ENCODE measurements at places on chromosomes 3 and 15. TPM values are rescaled to one million over a fixed set of nuclear protein-coding genes. Genes with fewer than 3 reads are reported as not detected.

DNA sequence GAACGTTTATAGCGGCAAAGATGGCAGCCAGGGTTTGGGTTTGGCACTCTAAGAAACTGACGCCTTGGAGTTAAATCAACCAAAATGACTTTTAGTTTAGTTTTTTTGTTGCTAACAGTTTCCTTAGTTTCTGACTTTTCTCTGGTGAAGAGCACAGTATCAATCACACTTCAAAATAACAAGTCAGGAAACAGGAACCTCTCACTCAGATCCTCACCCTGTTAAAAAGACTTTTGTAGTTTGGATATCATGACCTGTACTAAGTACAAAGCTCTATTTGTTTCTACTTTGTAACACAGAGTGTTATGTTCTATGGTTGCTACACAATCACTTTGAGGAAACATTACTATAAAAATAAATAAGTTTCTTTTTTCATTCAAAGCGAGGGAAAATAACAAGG is 51.1 kb downstream of the ATP10A start:
- no peak for DNase-seq

DNA sequence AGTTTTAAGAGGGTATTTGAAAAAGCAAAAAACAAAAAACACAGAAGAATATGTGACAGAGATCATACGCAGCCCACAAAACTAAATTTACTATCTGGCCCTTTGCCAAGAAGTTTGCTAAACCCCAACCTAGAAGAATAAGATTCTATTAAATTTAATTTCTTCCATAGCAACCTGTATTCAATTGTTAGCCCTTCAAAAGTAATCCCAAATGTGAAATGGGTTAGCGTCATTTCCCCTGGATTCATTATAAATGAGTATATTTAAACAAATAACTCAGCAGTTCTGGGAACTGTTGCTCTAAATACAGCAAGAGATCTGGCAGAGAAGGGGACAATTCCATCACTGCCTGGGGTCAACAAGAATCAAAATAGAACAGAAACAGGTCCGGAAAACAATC is 56.8 kb downstream of the CERS3 start:
- no peak for DNase-seq

DNA sequence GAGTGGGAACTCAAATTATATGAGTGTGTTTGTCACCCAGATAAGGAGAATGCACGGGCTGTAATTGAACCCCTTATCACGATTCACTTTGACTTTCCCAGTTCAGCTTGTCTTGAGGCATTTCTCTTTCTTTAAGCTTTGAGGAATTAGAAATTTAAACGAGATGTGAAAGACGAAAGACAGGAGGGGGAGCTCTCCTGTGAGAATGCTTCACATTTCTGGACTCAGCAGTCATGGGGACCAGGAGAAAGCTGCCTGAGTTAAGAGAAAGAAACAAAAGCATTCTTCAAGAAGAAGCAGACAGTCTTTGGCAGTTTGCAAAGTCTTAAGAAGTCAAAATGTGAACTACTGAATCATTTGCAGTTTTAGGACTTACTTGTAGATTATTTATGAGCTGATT is 205.6 kb downstream of the NECTIN3 start:
- no peak for DNase-seq

- no peak for DNase-seq
Measured at GRCh38 chr3:8112587-8112986, 389.0 kb upstream of the LMCD1 start.

DNA sequence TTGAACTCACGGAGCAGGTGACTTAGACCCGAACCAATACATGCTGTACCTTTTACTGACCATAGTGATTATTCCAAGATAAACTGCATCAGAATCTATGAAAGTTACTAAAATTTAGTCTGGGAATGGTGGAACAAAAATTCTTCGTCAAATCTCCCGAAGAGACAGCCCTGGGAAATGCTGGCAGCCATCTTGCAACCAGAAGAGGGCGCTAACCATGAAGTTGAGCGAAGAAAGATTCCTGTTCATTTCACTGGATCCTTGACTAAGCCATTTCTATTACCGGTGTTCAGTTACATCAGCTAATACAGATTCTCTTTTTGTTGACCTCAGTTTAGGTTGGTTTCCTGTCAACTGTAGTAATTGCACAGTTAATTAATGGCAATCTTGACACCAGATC is 199.6 kb downstream of the SLC9A9 start:
- DNase-seq: no peak

DNA sequence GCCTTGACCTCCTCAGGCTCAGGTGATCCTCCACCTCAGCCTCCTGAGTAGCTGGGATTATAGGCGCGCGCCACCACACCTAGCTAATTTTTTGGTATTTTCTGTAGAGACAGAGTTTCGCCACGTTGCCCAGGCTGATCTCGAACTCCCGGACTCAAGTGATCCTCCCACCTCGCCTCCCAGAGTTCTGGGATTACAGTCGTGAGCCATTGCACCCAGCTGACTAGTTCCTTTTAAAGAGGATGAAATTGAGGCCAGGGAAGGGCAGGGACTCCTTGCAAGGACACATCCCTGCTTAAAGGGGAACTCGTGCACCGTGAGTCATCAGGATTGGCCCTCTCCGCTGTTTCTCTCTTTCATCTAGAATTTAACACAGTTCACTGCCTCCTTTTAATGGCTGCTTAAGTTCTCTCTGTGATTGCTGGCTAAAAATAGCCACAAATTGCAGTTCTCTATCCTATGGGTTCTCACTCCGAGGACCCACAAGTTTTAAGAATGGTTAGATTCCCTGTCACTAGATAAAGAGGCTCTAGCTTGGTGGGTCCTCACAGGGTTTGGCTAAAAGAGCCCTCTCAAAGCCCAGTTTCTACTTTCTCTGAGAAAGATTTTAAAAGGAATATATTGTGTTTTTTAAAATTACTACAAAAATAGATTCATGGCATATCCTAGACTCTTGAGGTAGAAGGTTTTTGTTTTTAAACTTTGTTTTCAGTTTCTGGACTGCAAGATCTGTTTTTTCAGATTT is 1.4 kb downstream of the CRTAP start:
- DNase-seq: peak; percentile 19

DNA sequence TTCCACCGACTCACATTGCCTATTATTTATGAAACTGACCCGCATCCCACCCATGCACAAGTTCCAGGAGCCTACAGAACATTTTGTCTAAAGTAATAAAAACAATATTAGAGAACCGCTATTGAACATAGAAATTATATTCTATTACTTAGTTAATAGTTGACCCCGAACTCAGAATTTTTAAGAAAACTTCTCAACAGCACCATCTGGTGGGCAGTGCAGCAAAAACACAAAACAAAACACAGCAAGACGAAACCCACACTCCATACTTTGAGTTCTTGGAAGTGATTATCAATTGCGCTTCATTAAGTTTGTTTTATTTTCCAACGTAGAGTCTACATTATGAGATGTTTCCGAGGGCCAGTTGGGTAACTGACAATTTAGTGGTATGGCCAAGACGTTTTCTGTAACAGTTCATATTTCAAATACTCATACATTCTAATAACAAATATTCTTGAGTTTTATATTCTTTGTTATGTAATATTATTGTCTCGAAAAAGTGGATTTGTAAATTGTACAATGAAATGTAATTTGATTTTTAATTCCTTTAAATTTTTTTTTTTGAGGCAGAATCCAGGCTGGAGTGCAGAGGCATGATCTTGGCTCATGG is 24.0 kb upstream of the C3orf70 start:
- DNase-seq: no peak

- no peak for DNase-seq
Measured at GRCh38 chr3:154301561-154301960, 22.7 kb downstream of the DHX36 start.

- DNase-seq: no peak
Measured at GRCh38 chr3:101758224-101758623, 20.8 kb upstream of the NXPE3 start.

GRCh38 chr3:149198611-149199010 is 23.0 kb downstream of the CP start:
- DNase-seq: no peak

DNA sequence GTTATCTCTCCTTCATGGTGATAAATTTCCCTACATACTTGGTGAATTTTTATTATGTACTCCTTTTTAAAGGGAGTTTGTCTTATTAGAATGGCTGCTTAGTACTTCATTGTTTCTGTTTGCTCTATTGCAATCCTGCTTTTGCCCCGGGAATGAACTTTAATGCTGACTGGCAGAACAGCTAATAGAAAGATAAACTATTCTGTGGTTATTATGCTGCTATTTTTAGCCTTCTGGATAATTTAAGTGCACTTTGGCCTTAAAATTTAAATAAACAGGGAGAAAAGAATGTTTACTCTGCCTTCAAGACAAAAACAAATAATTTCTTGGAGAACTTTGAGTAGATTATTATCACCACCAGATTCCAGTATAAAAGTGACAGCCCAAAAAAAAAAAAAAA is 413.8 kb upstream of the CCDC54 start:
- DNase-seq: no peak

DNA sequence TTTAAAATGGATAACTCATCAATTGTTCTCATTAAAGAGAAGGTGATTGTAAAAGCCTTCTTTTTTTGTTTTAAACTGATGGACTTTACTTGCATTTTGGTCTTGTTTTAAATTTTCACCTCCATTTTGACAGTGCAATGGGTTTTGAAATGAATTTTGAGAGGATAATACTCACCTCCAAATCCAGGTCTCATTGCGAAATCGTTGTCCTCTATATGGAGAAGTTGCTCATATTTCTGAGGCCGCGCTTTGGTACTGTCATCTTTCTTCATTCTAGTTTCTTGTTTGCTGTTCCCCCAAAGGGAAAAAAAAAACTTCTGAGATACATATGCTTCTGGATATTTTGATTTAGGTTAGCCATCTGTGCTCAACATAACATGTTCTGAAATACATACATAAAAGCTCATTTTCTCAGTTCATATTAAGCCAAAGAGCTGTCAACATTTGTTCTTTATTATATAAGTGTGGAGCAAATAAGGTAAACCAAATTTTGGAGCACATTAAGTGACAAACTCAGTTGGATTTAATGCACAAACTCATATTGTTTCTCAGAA is 9.6 kb downstream of the GABRR3 start:
- no peak for DNase-seq

DNA sequence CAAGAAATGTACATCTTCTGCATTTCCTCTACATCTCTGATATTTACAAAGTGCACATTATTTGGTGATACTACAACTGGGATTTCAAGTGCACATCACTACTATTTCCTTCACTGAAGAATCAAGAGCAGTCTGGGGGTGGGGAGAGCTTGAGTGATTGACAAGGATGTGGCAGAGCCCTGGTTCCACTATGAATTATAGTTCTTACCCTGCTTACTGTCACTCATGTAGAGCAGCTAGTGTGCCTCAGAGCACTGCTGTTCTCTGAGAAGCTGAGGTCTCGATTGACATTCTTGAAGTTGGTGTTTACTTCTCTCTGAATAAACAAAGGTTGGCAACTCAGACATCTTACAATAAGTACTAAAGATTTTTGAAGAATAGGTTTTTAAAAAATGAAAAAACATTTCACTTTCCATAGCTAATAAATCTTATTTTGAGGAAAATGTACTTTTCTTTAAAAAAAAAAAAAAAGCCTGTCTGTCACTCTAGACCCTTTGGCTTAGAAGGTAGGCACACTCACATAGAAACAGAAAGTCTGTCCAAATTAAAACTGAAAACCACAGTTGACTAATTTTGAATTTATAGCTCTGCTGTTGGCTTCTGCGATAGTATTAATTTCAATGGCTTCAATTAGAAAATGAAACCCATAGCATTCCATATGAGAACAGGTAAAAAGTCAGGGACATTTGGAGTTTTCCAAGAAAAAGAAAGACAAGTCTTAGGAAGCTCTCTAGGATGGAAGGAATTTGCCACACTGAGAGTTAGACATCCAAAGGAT is 5.6 kb downstream of the GREM1 start:
- no peak for DNase-seq

DNA sequence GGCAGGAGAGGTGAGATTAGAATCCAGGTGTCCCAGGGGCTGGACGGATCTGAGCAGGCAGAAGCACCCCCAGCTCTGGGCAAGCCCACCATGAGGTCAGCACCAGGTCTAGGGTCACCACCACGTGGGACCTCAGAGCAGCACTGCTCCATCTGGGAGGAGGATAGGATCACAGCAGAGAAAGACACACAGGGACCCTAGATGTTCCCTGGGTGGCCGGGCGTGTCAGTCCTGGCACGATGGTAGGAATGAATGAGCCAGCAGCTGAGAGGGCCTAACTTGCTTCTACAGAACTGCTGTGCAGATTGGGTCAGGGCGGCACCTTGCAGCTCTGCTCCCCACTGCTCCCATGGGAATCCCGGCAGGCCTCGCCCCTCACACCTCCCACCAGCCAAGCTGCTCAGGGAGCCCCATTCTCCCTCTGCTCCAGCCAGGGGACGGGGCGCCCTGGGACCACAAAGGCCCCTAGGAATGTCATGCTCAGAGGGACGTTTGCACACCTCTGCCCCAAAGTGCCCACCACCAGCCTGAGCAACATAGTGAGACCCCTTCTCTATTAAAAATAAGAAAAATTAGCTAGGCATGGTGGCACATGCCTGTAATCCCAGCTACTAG is 66.3 kb downstream of the ZNF445 start:
- DNase-seq: no peak

- DNase-seq: peak; percentile 98
Measured at GRCh38 chr15:72231066-72231832, at the start of gene PKM. Gene PKM, minus strand, starts transcription at chr15:72231190. Its CDS starts 12,093 bp downstream, at chr15:72219097.

DNA sequence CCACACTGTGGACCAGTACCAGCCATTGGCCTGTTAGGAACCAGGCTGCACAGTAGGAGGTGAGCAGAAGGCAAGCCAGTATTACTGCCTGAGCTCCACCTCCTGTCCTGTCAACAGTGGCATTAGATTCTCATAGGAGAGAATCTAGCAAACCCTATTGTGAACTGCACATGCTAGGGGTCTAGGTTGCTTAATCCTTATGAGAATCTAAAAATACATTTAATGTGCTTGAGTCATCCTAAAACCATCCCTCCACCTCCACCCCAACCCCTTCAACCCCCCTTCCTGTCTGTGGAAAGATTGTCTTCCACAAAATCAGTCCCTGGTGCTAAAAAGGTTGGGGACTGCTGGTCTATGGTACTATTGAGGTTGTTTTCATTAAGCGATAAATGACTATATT is 49.3 kb upstream of the KCNAB1 start:
- DNase-seq: no peak

GRCh38 chr15:62920682-62921502 is 121.7 kb upstream of the TPM1 start:
- no peak for DNase-seq

- DNase-seq: no peak
Measured at GRCh38 chr3:192887701-192888100, 30.0 kb downstream of the MB21D2 start.

PLA2G4B gene
- 6.4 TPM for total RNA-seq

ERC2 gene
- 2.1 TPM for total RNA-seq

HRG gene
- not detected for total RNA-seq

CHAC1 gene
- 2.2 TPM for total RNA-seq

Data from pancreas (tissue), 10 donors.